ENCODE measurements at places on chromosomes 6 and 20.

GRCh38 chr6:51753635-51754034, 333.8 kb downstream of the PKHD1 start:
- DNase-seq, result peak; percentile 9

DNA sequence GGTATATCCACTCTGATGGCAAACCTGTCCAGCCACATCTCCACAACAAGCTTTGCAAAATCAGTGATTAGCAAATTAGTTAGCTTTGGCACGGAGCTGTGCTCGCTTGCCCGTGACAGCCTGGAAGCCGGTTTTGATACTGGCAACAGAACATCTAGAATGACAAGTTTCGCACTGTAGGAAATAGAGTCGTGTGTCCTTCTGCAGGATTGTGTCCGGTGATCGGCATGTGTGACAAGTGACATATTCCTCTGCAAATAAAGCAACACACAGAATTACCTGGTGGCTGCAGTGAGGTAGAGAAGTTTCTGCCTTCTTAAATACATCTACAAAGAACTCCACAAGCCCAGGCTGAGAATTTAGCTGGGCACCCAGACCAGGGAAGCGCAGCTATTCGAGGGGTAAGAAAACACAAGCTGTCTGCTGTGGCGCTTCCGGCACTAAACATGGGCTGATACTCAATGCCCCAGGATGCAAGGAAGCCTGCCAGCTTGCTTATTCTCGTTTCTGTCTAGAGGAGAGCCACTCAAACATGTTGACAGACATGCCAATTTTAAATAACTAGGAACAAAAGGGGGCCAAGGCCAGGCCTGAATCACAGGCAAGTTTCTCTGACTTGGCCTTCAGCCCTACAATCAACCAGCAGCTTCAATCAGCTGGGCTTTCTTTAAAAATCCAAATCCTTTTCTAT, 22.2 kb downstream of the EIF2S2 start:
- DNase-seq, result no peak

DNA sequence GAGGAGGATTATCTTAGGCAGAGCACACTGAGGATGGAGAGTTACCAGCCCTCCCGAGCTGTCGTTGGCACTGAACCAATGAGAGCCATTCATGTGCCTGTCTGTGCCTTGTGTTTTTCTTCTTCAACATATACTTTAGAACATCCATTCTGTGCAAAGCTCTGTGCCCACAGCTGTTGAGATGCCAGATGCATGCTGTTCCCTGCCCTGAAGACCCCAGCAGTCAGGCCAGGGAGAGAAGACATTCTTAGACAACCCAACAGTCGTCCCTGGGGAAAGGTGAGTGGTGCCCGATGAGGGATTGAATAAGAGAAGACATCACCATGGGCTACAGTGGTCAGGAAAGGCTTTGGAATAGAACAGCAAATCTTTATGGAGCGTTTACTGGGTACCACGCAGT, 114.1 kb downstream of the NRN1 start:
- no peak for DNase-seq

GRCh38 chr20:36786246-36786645, 12.7 kb upstream of the DSN1 start:
- no peak for DNase-seq

DNA sequence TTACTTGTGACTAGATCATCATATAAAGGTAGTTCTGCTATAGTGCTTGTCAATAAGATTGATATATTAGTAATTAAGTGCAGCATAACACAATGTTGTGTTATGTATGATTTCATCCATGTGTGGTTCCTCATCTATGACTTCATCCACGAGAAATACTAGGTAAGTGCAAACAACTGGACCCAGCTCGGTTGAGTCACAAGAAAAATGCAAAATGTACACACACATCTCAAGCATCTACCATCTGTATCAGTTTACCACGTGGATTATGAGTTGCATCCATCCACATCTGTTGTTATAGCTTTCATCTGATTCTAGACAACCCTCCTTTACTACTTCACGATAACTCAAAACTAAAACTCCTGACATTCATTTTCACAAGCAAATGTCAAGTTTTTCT, 517.0 kb upstream of the CITED2 start:
- no peak for DNase-seq

GRCh38 chr6:19311786-19312185, 525.4 kb upstream of the ID4 start:
- no peak for DNase-seq

DNA sequence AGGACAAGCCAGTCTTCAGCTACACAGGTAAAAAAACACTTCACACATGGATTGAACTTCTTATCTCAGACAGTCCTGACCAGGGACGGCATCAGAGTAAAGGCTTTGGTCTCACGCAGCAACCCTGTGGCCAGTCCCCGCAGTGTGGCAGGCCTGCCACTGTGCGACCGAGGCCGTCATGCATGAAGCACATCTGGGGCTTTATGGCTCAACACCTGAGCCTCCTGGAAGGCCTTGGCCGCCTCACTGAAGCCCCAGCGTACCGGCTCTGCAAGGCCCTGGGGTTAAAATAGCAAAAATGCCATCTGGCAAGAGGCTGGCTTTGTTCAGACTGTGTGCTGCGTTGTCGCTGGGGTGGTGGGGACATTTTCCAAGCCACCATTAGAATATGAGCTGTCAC, 32.8 kb downstream of the TBC1D7 start:
- DNase-seq, result no peak

DNA sequence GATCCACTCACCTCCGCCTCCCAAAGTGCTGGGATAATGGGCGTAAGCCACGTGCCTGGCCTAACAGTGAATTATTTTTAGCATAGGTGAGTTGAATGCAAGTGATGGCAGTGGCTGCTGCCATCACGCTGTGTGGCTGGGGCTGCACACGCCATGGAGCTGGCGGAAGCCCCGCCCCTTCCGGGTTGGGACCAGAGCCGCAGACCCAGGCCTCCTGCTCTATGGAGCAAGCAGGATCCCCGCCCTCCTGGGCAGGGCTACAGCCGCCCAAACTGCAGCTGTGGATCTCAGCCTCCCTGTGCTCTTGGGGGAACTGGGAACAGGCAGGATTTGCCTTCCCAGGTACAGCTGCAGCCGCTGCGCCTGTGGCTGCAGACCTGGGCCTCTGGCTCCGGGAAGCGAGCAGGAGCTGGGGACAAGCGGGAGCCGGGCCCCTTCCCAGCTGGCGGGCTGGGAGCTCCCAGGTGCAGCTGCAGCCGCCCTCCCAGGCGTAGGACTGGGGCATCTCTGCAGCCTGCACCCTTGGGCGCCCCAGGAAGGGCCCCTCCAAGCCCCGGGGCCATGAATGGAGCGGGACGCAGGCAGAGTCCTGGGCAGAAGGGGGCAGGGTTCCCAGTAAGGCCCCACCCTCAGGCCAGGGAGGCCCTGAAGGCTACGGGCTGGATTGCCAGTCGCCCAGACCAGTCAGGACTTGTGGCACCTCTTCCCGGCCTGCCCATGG, 30.9 kb upstream of the SLA2 start:
- no peak for DNase-seq

DNA sequence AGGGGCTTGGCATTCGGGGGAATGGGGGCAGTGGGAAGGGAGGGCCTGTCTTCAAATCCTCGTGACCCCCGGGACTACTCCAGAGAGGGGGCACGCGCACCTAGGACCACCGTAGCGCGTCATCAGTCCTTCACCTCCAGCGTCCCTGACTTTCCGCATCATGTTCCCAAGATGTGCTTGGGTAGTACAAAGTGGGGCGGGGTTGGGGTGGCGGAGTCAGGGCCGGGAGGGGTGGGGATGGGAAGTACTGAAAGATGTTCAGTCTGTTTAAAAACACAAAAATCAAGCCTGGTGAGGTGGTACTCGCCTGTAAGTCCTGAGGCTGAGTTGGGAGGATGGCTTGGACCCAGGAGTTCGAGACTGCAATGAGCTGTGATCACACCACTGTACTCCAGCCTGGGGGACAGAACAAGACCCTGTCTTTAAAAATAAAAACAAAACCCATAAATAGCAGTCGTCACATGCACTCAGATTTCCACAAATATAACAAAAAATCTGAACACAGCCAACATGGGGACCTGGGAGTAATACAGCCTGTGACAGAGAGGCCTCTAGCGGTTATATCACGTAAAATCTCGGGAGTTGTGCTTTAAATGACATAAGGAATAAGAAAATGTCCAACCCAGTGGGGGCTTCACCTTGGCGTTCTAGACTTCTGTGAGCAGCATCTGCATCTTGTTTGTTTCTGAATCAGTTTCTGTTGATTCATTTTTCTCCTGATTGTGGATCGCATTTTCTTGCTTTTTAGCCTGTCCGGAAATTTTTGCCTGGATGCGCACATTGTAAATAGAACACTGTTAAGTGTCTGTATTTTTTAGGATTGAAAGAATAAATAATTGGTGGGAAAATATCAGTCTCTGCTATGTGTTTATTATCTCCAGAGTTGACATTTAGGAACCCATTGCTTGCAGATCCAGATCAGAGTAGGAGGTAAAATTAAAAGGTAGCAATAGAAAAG, 698 bp upstream of the LRP11 start:
- DNase-seq, result peak; percentile 72

DNA sequence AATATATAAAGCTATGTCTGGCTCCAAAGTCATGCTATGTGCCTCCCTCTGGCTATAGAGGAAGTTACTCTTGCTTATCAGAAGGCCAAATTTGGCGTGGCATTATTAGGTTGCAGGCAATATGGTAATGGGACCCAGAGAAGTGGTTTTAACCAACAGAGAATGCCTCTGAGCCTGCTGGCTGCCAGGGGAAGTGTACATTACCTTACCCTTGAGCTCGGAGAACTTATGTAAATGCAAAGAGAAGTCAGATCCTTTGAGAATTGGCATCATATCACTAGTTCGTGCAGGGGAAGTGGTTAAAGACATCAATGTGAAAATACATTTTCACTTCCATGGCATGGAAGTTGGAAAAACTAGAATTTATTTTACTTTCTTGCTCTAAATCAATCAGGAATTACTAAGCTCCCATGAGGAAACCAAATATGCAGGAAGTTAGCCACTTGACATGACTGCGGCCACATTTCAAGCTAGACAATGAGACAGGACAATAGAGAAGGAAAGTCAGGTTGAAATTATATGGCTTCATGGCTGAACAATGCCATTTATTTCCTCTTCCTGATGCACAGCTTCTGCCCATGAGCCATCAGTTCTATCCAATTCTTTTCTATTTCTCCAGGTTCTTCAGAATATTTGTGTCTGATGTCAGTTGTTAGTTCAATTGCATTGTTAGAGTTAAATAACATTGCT, 134.0 kb upstream of the PHACTR1 start:
- no peak for DNase-seq

DNA sequence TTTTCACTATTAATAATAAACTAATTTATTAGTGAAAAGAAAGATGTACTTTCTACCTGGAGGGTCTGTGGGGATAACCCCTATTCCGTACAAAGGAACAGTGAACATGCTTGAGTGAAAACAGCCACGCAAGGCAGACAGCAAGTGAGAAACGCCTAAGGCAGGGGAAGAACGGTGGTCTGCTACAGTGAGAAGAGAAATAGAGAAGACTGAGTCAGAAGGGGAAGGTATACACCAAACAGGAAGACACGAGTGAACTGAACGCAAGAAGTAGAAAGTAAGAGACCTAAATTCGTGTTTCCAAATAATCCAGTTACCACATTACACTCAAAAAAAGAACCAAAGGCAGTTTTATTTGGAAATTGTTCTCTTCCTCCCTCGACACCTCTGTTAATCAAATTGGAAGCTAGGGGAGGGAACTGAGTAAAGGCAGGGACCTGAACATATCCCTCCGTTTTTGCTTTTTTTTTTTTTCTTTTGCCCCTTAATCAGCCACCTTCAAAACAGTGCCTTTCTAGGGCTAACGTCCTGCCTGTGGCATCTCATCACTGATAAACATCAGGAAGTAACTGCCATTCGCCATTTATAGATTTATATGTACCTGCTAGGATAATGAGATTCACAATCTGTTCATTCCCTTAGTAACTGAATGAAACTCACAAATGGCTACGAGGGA, 48.9 kb downstream of the ATXN1 start:
- peak; percentile 72 for DNase-seq

DNA sequence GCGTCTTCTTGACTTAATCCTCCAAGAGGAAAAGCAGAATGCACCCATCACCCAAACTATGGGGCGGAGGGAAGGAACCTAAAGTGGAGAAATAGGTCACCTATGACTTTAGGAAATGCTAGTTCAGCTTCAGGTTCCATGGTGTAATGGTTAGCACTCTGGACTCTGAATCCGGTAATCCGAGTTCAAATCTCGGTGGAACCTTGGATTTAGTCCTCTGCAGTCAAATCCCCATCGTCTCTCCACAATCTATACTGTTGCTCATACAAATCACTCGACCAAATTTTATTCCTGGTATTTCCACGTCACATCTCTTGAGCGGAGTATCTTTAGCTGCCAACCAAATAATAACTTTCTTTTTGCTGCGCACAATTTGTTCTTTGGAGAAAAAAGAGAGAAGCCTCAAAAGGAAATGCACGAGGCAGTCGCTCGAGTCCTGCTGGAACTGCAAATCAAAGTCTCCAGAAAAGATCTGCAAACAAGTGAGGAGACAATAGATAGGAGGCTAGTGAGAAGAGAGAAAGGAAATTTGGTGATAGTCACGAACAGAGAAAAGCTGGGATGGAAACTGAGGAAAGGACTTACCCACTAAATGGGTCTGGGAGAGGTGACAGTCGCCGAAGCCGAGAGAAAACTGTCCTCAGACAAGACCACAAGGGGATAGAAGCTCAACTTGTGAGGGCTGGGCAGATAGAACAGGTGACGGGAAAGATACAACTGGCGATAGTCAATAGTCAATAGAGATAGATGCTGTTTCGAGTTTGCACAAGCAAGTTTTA, 16.6 kb downstream of the POM121L2 start:
- DNase-seq, result no peak

DNA sequence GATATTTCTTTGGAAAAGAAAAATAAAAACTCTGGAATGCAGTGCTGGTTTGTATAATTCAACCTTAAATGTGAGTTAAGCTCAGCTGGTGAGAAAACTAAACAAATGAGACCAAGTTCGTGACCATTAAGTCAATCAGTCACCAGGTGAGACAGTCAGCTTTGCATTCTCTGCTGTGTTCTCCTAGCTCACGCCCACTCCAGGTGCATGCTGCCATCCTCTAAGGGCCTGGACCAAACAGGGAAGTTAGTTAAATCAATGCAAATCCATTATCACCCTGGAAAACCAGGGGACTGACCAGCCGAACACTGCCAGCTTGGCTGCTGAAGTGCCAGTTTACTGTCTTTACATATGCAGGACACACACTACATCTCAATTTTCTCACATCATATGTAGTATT, 7.2 kb downstream of the TPBG start:
- DNase-seq, result no peak

GRCh38 chr6:17035257-17036064, 66.4 kb upstream of the STMND1 start:
- DNase-seq, result no peak

DNA sequence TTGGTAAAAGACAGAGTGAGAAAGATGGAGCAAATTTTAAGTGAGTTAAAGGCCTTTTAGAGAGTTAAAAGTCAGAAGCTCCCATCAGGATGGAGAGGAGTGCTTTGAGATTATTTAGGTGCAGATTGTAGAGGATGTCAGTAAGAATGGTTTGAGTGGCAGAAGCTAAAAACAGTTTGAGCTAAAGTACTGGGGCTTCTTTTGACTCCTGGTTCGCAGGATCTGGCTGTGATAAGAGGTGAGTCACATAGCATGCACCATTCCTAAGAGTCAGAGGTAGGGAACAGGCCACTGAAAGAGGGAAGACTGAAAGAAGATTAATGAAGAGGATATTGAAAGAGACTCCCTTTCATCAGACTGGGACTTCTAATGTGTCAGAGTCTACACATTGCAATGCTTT, 1047.9 kb upstream of the MAP3K7 start:
- DNase-seq, result no peak

Measured in suppressor macrophage treated with lipopolysaccharide for 4 hours (primary cell).